Activated T-cell treated with anti-CD3 and anti-CD28 coated beads, Interleukin-2, amount 50 U/mL, for 72 hours (primary cell): ENCODE measurements at places on chromosomes 6 and 20. TPM values are rescaled to one million over a fixed set of nuclear protein-coding genes. Genes with fewer than 3 reads are reported as not detected.

GRCh38 chr6:148509119-148509799, 166.6 kb downstream of the SASH1 start:
- H3K4me3 ChIP-seq = no peak overlapping the region
- H3K27ac ChIP-seq = no peak overlapping the region
- no peaks in the 10 kb centered on the region for H3K4me1 ChIP-seq
- no peaks in the 10 kb centered on the region for H3K36me3 ChIP-seq
- DNase-seq = no peak

GRCh38 chr6:43125555-43125954, 45.5 kb upstream of the SRF start:
- no peak overlapping the region for H3K4me3 ChIP-seq
- no peak for DNase-seq

DNA sequence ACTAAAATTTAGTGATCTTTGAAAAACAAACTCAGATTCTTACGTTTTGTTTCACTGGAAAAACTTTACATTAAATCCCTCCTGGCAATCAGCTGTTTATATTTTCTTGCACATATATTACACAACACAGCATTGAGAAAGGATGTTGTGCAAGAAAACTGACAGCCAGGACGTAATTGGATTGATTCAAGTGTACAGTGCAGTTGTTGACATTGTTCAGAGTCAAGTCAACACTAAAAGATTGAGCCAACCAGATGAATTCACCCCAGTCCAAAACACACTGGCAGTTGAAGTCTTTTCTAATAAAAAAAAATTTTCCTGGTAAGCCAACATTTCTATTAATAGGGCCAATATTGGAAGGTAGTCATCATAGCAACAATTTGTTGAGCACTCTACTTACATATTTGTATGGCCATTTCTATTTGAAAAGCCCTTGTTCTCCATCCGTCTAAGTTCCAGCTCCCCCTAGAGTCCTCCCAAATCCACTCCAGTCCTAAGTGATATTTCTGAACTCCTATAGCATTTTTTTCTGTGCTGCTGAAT, 20.9 kb upstream of the VNN1 start:
- H3K36me3 ChIP-seq = peaks cover 9% of the 10 kb centered on the region
- peaks cover 9% of the 10 kb centered on the region for H3K27me3 ChIP-seq
- no peak overlapping the region for H3K27ac ChIP-seq
- H3K4me3 ChIP-seq = no peak overlapping the region
- H3K4me1 ChIP-seq = peaks cover 20% of the 10 kb centered on the region
- DNase-seq = no peak

DNA sequence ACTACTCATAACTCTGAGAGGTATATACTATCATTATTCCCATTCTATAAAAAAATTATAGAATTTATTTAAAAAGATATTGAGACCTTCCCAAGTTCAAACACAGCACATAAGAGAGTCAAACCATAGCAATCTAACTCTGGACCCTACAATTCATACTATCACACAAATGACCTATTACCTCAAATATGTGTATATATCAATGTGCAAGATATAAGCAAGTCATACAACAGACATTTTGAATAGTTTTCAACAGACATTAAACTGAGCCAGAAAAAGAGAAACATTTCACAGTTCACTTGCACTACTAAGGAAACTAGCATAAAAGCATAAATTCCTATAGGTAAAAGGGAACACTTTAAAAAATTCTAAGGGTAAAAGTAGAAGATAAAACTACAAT, 11.7 kb downstream of the PHIP start:
- H3K4me3 ChIP-seq = no peak overlapping the region
- H3K27me3 ChIP-seq = no peaks in the 10 kb centered on the region
- peaks cover 26% of the 10 kb centered on the region for H3K4me1 ChIP-seq
- DNase-seq = no peak
- no peak overlapping the region for H3K27ac ChIP-seq

GRCh38 chr6:5025911-5026819, 22.3 kb upstream of the RPP40 start:
- peak overlapping the region; percentile 84 for H3K4me3 ChIP-seq
- H3K36me3 ChIP-seq = peaks cover 2% of the 10 kb centered on the region
- no peak for DNase-seq
- H3K4me1 ChIP-seq = peaks cover 16% of the 10 kb centered on the region

GRCh38 chr20:42441196-42441863, 748.4 kb downstream of the PTPRT start:
- no peak overlapping the region for H3K4me3 ChIP-seq
- no peak overlapping the region for H3K27ac ChIP-seq
- no peaks in the 10 kb centered on the region for H3K27me3 ChIP-seq
- no peak for DNase-seq
- no peaks in the 10 kb centered on the region for H3K36me3 ChIP-seq

DNA sequence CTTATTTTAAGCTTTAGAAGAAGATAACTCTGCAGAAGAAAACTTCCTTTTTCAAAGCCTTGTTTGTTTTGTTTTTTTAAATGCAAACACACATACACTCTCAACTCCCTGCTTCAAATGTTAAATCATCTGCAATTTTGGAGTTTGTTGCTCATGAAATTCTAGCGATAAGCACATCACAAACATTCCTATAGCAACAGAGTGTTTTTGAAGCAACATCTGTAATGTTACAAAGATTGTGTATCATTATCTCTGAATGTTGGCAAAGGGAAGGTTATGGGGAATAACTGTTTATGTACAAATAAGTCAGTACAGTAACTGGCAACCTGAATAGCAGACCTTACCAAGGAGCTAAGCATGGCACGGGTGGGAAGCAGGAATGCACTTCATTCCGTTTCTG, 84.8 kb upstream of the MRPS10 start:
- no peak overlapping the region for H3K27ac ChIP-seq
- DNase-seq = no peak
- H3K4me1 ChIP-seq = peaks cover 8% of the 10 kb centered on the region
- peaks cover 7% of the 10 kb centered on the region for H3K36me3 ChIP-seq
- H3K4me3 ChIP-seq = no peak overlapping the region

- no peak overlapping the region for H3K4me3 ChIP-seq
- no peak overlapping the region for H3K27ac ChIP-seq
- DNase-seq = no peak
- H3K36me3 ChIP-seq = peaks cover 2% of the 10 kb centered on the region
- H3K4me1 ChIP-seq = no peaks in the 10 kb centered on the region
Observed at GRCh38 chr6:41122373-41122772, 31.8 kb downstream of the TREML1 start.

DNA sequence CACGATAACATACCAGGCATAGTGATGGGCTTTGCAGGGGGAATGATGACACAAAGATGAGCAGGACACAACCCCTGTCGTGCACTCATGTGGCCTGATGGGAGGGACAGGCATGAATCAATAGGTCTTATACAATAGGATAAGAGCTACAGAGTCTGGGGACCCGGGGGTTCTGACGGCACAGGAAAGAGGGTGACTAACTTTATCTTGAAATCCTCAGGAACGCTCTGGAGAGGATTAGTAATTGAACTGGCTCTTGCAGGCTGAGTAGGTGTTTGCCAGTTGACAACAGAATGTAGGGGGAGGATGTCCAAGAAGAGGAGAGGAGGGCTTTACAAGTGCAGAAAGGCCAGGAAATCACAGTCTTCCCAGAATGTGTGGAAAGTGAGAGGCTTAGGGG, 219.9 kb upstream of the ECI2 start:
- no peak overlapping the region for H3K4me3 ChIP-seq
- no peaks in the 10 kb centered on the region for H3K4me1 ChIP-seq
- peaks cover 10% of the 10 kb centered on the region for H3K27me3 ChIP-seq
- DNase-seq = no peak
- no peaks in the 10 kb centered on the region for H3K36me3 ChIP-seq

DNA sequence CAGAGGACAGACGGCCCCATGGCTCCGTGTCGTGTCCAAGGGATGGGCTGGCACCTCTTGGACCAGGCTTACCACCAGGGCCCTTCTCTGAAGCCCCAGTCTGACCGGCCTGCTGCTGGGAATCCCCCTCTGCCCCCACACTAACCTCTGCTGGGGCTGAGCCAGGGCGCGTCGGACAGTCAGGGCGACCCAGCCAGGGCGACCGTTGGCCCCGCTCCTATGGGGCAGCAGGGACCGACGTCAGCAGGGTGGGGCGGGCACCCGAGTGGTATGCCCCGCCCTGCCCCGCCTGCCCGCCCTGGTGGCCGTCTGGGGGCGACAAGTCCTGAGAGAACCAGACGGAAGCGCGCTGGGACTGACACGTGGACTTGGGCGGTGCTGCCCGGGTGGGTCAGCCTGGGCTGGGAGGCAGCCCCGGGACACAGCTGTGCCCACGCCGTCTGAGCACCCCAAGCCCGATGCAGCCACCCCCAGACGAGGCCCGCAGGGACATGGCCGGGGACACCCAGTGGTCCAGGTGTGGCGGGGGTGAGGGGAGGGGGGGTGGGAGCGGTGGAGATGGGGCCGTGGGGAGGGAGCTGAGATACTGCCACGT, at the start of gene SLC17A9:
TSS of gene SLC17A9 (plus strand) at position 337 of the 595 bp plus-strand sequence. CDS start at position 459, 122 bp downstream.
- H3K4me1 ChIP-seq = peaks cover 27% of the 10 kb centered on the region
- no peaks in the 10 kb centered on the region for H3K27me3 ChIP-seq
- peak within 1 kb of the TSS; percentile 86 for H3K4me3 ChIP-seq

DNA sequence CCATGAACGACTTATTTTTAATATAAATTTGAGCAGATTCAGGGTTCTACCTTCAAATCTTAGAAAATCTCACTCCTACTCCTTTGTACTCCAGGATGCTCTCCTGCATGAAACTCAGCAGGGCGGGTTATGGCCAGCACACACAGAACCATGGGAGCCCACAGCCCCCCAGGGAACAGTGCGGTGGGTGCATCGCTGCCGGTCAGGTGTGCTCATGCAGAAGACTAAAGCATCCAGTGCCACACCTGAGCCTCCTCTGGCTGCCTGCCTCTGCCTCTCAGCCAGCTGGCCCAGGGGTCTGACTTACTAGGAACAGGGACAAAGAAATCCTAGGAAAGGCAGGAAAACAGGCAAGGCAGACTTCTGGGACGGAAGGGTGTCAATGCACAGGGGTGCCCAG, 31.8 kb downstream of the EZR start:
- H3K27me3 ChIP-seq = no peaks in the 10 kb centered on the region
- no peak overlapping the region for H3K27ac ChIP-seq
- H3K36me3 ChIP-seq = peaks cover 7% of the 10 kb centered on the region
- peaks cover 36% of the 10 kb centered on the region for H3K4me1 ChIP-seq
- no peak overlapping the region for H3K4me3 ChIP-seq

DNA sequence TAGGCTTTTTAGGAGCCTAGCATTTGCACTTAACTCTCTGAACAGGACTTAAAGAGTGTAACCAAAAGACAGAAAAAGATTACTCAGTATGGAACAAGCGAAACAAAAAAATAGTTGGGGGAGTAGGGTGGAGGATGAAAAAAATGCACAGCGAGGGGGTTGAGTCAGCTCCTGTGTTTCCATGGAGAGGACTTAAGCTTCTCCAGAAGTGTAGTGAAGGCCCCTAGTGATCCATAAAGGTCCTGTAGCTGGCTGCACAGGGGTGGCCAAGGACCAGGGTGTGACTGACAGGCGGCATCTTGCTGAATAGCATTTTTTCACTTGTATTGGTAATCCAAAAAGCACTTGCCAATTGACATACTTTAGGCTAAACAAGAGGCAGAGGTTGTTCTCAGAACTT, 533.9 kb downstream of the RFPL4B start:
- no peaks in the 10 kb centered on the region for H3K4me1 ChIP-seq
- no peak for DNase-seq
- H3K36me3 ChIP-seq = no peaks in the 10 kb centered on the region

GRCh38 chr20:58014628-58015315, 213.7 kb downstream of the ANKRD60 start:
- H3K27ac ChIP-seq = no peak overlapping the region
- H3K4me1 ChIP-seq = peaks cover 36% of the 10 kb centered on the region
- peaks cover 62% of the 10 kb centered on the region for H3K27me3 ChIP-seq
- DNase-seq = peak; percentile 44
- peak overlapping the region; percentile 40 for H3K4me3 ChIP-seq

- H3K27ac ChIP-seq = no peak overlapping the region
- H3K27me3 ChIP-seq = peaks cover 7% of the 10 kb centered on the region
- no peak for DNase-seq
- H3K36me3 ChIP-seq = peaks cover 3% of the 10 kb centered on the region
- H3K4me1 ChIP-seq = peaks cover 49% of the 10 kb centered on the region
- no peak overlapping the region for H3K4me3 ChIP-seq
Observed at GRCh38 chr6:443621-444159, 52.1 kb downstream of the IRF4 start.

DNA sequence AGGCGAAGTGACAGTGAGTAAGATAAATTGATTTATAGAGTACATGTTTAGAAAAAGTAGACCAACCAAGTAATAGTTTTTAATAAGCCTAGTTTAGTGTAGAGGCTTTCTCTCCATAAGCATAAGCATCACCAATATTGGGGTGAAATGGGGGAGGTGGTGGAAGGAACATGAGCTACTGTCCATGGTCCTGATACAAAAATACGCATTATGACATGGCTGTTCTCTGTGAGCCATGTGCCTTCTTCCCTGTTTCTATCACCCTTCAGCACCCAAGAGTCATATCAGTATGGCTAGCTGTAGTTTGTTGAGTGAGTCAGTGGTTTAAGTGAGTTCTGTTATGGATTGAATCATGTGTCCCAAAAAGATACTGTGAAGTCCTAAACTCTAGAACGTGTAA, 150.8 kb downstream of the EDN1 start:
- no peaks in the 10 kb centered on the region for H3K4me1 ChIP-seq
- H3K27ac ChIP-seq = no peak overlapping the region
- peaks cover 27% of the 10 kb centered on the region for H3K27me3 ChIP-seq
- no peak overlapping the region for H3K4me3 ChIP-seq
- H3K36me3 ChIP-seq = no peaks in the 10 kb centered on the region

- H3K27me3 ChIP-seq = no peaks in the 10 kb centered on the region
- no peak for DNase-seq
- H3K4me1 ChIP-seq = no peaks in the 10 kb centered on the region
- no peak overlapping the region for H3K4me3 ChIP-seq
- H3K36me3 ChIP-seq = no peaks in the 10 kb centered on the region
Observed at GRCh38 chr20:23021951-23022350, 13.2 kb upstream of the SSTR4 start.

DNA sequence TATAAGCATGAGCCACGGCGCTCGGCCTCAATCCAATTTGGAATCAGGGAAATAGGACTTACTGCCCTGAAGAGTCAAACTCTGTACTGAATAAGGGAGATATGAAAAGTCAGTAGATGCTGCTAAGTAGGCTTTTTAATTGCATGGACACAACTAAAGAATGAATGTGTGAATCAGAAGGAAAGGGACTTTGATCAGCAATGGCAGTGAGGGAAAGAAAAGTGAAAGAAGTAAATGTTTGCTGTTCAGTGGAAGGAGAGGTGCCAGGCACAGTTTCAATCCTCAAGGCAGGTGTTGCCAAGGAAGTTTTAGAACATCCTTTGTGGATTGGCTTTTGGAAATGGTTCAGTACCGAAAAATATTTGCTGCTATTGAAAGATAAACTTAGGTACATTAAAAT, 62.2 kb upstream of the GCM1 start:
- no peaks in the 10 kb centered on the region for H3K27me3 ChIP-seq
- no peak overlapping the region for H3K27ac ChIP-seq
- DNase-seq = no peak
- peaks cover 12% of the 10 kb centered on the region for H3K4me1 ChIP-seq
- no peak overlapping the region for H3K4me3 ChIP-seq

- H3K36me3 ChIP-seq = no peaks in the 10 kb centered on the region
- DNase-seq = no peak
- H3K27ac ChIP-seq = no peak overlapping the region
- no peak overlapping the region for H3K4me3 ChIP-seq
- no peaks in the 10 kb centered on the region for H3K27me3 ChIP-seq
Observed at GRCh38 chr6:9523462-9523861, 891.4 kb downstream of the TFAP2A start.

TBCC gene
- 25.3 TPM for total RNA-seq

MAS1 gene
- not detected for total RNA-seq

MYL9 gene
- total RNA-seq = 2.0 TPM

RTN4IP1 gene
- 10.3 TPM for total RNA-seq

TREM1 gene
- 1.5 TPM for total RNA-seq

GPR63 gene
- 1.8 TPM for total RNA-seq

STX11 gene
- 34.0 TPM for total RNA-seq
